ENCODE measurements at places on chromosomes 5 and 9.
A peak's percentile ranks its signal among the peaks of the same experiment; 100 is the strongest.

GRCh38 chr9:133687856-133688761 lies 50.0 kb downstream of the SARDH start:
- no peak for DNase-seq

DNA sequence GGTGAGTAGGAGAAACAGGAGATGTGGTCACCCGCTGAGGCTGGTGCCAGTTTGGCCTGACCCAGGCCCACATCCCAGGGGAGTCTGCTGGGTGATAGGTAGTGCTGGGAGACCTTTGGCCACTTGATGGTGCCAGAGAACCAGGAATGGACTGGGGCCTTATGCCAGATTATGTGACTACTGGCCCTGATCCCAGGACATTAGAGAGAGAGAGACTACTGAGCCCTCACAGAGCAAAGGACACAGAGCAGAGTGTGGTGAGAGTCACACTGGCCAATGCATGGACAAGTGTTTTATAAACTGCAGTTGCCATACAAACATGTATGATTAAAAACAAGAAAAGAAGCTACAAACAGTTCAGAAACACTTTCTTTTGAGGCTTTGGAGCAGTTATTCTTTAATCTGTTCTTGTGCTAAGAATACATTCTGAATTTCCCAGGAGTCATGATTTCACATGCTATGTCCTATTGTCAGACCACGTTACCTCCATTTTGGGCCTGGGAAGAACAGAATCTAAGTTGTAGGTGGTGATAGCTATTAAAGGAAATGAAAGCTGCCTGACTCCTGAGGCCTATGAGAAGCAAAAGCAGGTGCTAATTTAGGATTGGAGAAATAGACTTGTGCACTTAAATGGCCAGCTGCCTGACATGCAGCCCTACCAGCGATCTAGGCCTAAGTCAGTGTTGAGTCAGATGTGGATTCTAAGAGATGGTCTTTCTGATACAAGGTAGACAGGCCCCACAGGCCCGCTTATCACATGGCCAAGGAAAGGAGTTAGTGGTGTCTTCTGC lies 32.6 kb upstream of the TMOD1 start:
- DNase-seq = peak; percentile 6

DNA sequence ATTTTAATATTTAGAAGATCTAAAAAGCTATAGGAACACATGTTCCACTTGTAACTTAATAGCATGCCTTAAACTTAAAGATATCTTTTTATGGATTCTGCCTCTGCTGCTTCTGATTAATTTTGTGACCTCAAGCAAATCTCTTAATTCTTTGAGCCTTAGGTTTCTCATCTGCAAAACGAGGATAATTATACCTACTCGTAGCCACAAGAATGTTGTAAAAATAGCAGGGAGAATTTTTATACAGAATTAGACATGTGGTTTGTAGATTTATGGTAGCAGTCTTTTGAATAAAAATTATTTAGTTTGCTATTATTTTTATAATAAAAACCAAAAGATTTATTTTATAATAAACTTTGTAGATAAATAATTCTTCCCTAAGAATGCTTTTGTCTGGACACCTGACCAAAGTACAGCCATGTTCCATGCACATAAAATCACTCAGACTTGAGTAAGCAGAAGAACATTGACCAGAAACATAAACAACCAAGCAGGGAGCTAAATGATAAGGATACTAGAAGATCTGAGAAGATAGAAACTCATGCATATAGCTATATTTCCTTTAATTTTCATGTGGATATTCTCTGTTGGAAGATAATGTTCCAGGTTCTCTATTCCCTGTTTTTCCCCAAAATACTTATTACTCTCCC lies 18.5 kb downstream of the C9orf85 start:
- DNase-seq = no peak

DNA sequence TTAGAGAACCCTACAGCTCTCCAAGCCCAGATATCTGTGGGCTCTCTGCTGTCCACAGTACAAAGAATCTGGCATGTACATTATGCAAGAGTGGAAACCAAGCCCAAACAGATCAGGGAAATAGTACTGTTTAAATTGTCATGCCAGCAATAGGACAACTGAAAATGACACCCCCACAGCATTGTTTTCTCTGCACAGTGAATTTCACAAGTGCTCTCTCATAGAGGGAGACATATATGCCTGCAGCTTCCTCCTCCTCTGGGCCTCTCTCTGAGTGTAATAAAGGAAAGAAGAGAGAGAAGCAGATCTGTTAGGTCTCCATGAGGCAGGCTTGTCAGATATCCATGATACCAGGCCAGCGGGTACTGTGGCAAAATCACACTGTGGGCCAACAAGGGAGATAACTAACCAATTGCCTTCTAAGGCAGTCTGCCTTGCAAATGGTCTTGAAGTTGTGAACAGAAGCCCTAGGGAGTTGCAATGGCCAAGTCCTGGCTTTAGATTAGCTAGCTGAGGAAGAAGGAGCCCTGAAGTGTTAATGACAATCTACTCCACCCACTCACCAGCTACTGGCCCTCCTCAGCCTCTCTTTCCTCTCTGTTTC lies 54.4 kb upstream of the JMY start:
- no peak for DNase-seq

DNA sequence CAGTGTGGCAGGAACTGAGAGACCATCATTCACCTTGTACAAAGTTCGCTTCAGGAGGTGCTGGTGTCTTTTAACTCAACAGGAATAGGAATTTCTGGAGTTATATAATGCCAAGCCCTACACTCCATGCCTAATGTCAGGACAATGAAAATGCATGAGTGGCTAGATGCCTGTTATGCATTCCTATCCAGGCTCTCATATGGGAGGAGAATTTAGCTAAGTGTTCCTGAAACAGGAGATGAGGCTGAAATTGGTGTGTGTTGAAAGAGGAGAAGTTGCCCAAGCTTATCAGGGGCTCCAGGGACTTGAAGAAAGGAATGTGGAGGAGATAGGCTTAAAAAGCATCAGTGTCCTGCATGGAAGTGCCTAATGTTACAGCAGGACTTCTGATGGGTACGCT lies 26.8 kb upstream of the PRUNE2 start:
- DNase-seq = no peak

GRCh38 chr9:33289496-33289895 lies 820 bp upstream of the NFX1 start:
- peak; percentile 26 for DNase-seq

DNA sequence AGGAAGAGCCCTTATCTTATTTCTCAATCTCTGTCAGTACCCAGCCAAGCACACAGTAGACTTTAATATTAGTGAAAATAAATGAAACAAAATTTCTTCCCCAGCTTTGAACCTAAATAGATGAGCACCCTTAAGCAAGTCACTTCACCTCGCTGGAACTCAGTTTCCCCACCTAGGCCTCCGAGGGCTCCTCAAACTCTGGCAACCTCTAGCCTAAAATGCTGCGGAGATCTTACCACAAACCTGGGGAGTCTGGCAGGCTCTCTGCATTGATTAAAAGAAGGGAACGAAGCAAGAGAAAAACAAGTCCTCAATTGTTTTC lies 326 bp downstream of the RIGI start:
- no peak for DNase-seq

GRCh38 chr5:67014191-67014590 lies 182.4 kb downstream of the CD180 start:
- no peak for DNase-seq

DNA sequence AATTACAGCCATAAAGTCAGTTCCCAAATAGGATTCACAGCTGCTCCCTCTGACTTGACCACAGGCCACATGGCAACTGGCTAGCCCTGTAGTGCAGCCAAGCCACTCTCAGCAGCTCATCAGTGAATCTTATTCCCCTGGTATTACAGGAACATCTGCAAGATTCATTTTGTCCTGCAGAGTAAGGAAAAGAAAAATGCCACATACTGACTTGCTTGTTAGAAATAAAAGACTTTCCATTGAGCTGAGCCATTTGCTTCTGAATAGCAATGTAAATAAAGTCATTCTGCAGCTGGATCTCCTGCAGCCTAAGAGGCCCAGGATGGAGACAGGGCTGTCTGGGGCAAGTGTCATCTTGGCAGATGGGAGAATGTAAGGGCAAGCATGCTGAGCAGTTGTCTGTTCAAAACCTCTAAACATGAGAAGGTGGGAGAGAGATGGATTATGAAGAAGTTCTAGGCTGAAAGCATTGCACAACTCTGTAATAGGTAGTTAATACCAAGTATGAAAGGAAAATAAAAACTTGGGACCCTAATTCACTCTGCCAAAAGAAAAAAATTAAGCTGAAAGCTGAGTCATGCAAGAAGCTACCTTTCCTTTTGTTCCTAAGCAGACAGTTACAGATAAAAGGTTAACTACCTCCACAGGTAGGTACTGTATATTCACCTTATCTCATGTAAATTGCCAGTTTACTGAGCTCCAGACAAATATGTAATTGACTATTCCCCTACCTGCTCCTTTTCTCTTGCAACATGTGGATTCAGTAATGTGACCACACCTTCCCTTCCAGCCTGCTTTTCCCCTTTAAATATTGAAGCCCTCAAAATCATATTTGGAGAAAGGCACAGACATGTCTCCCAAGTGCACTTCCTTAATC lies 244.4 kb upstream of the RAI14 start:
- no peak for DNase-seq

DNA sequence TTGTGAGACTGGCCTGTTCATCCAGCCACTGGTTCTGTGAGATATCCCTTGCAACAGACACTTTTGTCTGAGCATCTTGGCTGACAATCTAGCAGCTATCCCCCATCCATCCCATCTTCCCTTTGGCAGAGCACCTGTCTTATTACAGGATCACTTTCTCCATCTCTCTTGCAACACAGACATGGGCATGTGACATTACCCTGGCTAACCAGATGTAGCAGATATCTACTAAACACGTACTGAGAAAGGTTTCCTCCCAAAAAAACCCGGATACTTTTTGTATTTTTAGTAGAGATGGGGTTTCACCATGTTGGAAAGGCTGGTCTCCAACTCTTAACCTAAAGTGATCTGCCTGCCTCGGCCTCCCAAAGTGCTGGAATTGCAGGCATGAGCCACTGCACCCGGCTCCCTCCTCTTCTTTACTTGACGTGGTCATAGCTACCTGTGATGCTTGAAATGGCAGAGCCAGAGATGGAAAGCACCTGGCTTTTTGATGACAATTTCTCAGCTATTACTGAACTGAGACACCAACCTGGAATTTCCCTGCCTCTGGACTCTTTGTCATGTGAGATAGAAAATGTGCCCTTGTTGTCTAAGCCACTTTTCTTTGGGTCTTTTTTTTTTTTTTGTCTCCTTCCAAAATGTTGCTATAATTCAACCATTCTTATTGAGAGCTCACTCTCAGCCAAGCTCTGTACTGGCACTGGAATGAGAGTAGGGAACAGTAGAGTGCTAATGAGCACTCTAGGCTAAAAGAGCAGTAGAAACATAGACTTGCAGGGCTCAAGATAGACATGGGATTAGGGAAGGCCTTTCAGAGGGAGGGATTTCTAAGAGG lies 32.6 kb downstream of the FNBP1 start:
- no peak for DNase-seq

DNA sequence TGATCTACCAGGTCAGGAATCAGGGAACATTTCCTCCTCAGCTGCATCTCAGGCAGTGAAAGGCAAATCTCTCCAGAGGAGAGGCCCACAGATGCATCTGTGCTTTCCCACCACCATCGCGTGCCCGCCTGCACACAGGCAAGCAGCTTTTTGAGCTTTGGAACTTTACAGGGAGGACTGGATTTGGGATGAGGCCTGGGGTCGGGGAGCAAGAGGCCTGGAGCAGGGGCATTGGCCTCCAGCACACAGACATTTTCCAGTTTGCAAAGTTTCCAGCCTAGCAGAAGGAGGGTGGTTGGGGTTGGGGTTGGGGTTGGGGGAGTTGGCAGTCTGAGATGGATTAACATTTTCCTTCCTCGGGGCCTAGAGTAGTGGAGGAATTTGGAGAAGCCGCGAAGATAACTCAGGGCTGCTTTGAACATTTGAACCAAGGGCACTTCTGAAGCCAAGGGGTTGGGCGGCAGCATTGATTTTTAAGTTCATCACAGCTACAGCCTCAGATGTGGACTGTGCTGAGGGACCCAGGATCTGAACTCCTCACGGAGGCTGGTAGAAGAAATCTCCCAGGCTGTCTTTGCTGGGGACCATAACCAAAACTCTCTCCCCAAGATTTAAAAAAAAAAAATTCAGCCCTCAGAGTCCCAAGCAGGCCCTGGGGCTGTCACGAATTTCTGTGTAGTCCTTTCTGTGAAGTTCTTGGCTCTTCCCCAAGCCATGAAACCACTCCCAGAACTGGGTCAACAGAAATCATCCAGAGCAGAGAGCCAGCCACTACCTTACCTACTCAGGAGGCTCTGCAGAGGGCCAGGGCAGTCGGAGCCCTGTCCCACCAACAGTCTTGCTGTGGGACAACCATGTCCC lies 25.6 kb downstream of the C5orf15 start:
- DNase-seq = no peak

All from stimulated activated CD4-positive, alpha-beta T cell treated with anti-CD3 and anti-CD28 coated beads, Interleukin-1b, Interleukin-23, amount 100 ng/mL, for 4 hours (primary cell).